CD4-positive, alpha-beta T cell (primary cell): ENCODE measurements at places on chromosomes 4 and X.

- DNase-seq, result no peak
Observed at GRCh38 chr4:15753786-15754185, 24.3 kb upstream of the CD38 start.

- no peak for DNase-seq
Observed at GRCh38 chrX:69501429-69501828, 2.7 kb upstream of the NALF2 start.

DNA sequence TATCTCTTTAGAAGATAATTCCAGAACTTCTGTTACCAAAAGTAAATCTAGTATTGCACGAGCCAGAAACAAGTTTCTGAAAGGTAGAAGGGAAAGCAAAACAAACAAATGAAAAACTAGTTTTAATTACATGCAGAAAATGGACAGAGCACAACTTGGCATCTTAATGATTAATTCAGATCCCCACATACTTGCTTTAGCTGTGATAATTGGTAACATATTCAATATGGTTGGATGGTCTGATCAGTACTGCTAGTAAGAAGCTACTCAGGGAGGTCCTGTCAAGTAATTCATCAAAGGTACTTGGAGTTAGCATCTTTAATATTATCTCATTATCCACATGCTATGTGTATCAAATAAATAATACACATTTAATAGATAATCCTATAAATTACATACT, 204.3 kb downstream of the TRAM1L1 start:
- no peak for DNase-seq

GRCh38 chr4:139558235-139559088, 2.4 kb upstream of the SETD7 start:
- DNase-seq, result no peak

DNA sequence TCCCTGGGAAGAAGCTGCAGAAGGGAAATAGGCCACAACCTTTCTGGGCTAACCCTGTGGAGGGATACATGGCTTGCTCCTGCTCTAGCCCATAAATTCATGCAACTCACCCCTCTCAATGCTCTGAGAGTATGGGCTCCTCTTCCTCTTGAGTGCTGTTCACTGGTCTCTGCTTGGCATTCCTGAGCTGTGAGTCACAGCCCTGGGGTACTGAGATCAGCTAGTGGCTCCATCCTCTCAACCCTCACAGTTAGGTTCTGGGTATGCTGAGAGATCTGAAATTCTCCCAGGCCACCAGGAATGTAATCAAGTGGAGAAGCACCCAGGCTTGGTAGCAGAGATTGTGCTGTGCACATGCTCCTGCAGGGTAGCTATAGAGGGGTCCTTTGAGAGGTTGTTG, 60.6 kb upstream of the SPANXN2 start:
- no peak for DNase-seq

- no peak for DNase-seq
Observed at GRCh38 chr4:174135530-174135929, 147.9 kb downstream of the FBXO8 start.

GRCh38 chr4:186566068-186566467, 10.7 kb upstream of the MTNR1A start:
- DNase-seq, result no peak

DNA sequence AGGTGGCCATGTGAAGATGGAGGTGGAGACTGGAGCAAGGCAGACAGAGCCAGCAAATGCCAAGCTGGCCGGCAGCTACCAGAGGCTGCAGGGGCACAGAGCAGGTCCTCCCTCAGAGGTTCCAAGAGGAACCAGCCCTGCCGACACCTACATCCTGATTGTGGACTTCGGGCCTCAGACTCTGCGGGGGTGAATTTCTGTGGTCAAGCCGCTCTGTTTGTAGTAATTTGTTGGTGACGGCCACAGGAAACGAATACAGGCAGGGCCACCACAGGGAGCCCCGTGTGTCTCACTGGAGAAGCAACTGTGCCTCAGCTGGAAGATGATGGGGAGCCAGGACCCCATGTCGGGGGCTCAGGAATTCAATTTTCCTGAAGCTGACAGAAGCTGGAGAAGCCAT, 28.3 kb downstream of the ZFYVE28 start:
- DNase-seq, result no peak

- DNase-seq, result no peak
Observed at GRCh38 chrX:28124416-28124815, 143.2 kb upstream of the DCAF8L1 start.

DNA sequence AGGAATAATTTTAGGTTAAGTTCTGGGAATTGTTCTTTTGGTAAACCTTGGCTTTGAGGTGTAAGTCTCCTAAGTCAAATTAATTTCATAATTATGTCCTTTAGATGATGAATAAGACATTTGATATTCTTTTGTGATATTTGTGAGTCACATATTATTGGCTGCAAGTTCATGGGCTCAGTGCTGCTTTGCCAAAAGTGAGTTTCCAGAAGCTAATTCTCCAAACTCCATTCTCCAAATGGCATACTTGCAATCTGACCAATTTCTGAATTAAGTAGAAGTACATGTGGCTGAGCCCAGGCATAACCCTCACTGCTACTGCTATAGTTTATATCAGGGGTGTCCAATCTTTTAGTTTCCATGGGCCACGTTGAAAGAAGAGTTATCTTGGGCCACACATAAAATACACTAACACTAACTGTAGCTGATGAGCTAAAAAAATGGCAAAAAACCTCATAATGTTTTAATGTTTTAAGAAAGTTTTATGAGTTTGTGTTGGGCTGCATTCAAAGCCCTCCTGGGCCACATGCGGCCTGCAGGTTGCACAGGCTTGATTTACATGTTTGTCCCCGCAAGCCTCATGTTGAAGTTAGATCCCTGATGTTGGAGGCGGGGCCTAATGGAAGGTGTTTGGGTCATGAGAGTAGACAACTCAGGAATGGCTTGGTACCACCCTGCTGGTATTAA, 196.1 kb downstream of the ZNF330 start:
- no peak for DNase-seq

DNA sequence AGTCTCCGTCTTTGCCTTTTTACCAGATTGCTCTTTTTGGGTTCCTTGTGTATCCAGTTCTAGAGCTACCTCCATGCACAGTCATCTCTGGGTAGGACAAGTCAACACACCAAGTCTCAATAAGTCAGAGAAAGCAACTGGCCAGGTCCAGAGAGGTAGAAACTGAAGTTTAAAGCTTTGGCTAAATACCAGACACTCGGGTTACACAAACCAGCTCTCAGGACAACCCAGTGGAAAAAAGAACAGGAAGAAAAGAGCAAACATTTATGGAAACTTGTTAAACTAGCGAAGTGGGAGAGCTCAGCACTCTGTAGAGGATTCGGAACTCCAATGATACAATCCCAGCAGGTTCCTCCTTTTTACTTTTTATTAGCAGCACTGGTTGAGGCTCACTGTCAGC, 291.0 kb upstream of the CPEB2 start:
- DNase-seq, result no peak

- DNase-seq, result no peak
Observed at GRCh38 chrX:10007621-10008020, 40.5 kb downstream of the CLDN34 start.

DNA sequence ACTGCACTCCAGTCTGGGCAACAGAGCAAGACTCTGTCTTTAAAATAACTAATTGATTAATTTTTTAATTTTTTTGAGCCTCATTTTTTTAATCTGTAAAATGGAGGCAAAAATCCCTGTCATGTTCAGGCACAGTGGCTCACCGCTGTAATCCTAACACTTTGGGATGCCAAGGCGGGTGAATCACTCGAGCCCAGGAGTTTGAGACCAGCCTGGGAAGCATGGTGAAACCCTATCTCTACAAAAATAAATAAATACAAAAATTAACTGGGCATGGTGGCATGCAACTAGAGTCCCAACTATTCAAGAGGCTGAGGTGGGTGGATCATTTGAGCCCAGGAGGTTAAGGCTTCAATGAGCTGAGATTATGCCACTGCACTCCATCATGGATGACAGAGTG, 15.4 kb downstream of the AMTN start:
- DNase-seq, result no peak

GRCh38 chr4:8831221-8832112, 40.2 kb downstream of the HMX1 start:
- DNase-seq, result no peak

- no peak for DNase-seq
Observed at GRCh38 chr4:8596891-8597290, 4.3 kb downstream of the CPZ start.

DNA sequence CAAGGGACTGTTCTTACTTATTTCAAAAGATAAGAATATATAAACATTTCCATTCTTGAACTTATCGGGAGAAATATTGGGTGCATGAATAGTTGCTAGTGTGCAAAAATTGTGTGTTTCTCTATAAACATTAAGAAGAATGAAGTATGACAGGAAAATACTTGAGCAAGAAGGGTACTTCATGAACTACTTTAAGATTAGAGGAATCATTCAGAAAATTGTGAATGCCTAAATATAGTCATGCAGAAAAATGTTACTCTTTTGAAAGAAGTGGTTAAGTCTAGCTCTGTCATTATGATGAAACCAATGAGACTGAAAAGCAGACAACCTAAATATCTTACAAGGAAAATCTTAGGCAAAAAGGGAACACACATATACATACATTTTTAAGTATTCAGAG, 207.8 kb upstream of the PCDH18 start:
- DNase-seq, result no peak

DNA sequence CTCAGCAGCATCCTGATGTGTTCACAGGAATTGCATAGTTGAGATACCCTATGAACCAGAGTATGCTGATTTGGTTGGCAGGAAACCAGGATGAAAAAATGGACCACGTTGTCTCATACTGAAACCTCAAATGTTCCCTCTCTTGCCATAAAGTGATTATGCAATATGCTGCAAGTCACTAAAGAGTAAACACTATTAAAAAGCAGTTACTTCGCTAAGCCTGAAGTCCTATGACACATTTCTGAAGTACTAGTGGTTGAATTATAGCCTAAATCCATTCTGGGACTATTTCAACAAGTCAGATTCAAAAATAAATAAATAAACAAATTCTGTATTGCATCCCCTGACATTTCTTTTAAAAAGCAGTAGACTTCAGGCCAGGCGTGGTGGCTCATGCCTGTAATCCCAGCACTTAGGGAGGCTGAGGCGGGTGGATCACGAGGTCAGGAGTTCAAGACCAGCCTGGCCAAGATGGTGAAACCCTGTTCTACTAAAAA, 106.0 kb upstream of the NAP1L5 start:
- DNase-seq, result no peak

DNA sequence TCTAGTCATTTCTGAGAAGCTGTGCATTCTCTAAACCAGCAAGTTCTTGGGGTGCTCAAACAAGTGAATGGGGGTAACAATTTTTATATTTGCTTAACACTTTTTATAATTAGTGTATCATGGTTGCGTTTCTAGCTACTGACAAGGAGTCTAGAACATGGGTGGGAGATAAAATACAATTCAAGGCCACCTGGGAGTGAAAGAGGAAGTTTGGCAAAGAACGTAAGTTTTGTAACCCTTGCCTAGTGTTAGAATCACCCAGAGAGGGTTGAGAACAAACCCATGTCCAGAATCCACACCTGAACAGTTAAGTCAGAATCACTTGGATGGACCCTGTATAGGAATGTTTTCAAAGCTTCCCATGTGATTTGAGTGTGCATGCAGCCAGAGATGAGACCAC, 92.7 kb downstream of the AFF2 start:
- no peak for DNase-seq
